ENCODE measurements at places on chromosomes 2 and 18. TPM values are rescaled to one million over a fixed set of nuclear protein-coding genes. Genes with fewer than 3 reads are reported as not detected.

DNA sequence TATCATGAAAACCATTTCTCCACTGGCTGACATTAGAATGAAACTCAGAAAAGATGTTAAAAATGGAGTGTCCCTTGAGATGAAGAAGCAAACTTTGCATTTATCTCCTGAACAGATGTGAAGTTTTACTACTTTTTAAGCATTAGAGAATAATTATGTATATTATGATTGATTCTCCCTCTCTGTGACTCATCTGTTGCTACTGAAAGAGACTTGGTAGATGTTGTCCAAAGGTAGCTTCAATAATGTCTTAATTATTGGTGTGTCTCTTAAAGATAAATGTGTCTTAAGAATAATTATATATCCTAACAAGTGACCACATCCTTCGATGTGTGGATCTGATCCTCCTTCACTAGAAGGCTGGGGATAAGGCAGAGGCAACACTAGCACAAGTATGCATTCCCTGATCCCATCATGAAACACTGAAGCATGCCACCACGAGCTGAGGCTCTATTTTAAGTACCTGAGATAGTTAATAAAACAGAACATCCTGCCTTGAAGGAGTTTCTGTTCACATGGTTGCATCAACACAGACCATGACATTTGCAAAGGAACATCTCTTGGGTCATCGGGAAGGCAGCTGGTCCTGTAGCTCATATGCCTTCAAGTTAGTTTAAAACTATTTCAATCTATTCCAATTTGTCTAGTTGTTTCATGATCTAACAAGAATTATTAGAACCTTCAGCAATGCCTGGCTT is 15.5 kb downstream of the RND3 start:
- no peak for ATAC-seq

- no peak for ATAC-seq
Observed at GRCh38 chr18:55419947-55420664, 167.9 kb downstream of the TCF4 start.

- ATAC-seq: no peak
Observed at GRCh38 chr2:187580462-187581124, 26.4 kb upstream of the TFPI start.

DNA sequence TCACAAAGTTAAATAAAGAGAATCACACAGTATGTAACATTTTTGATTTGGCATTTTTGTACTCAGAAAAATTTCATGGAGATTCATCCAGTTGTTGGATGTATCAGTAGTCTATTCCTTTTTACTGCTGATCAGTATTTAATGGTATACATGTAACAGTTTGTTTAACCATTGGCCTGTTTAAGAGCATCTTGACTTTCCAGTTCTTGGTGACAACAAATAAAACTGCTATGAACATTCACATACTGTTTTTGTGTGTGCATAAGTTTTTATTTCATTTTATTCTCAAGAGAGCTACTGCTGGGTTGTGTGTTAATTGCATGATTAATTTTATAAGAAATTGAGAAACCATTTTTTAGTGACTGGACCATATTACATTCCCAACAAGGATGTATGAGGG is 694.5 kb upstream of the RAB6C start:
- no peak for ATAC-seq

DNA sequence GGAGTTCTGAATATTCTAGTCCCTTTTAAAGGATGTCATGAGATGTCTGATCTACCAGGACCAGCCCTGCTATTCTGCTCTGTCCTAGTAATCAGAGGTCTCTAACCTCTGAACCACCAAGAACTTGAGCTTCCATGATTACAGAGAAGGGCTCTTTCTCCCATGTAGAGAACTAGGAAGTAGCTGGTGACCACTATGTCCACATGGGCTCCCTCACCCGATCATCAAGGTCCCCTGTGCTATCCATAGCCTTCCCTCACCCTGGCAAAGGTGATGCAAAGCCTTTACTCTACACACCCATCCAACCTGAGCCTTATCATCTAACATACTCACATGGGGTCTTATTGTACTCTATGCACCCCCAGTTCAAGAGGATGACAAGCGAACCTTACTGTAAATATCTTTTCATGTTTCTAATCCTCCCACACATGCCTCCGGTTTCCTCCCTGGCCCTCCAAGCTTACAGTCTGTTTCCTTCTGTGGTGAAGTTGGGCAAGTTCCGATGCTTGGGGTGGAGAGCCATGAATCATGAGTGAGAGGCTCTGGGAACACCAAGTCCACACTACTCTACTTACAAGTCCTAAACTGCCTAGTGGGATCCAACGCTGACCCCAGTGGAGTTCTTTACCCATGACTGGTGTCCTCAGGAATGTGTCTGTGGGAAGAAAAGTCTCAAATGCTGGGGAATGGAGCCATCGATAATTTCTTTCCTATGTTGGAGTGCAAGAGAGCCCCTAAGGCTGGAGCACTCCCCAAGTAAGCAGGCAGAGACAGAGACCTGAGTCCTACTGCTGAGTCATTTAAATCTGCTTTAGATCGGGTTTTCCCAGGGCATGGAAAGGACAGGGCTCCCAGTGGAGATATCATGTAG is 73.3 kb upstream of the KLF7 start:
- ATAC-seq: peak; percentile 16

- no peak for ATAC-seq
Observed at GRCh38 chr2:128412181-128412871, 93.7 kb upstream of the HS6ST1 start.

- ATAC-seq: no peak
Observed at GRCh38 chr18:54931152-54931551, 28.1 kb downstream of the CCDC68 start.

DNA sequence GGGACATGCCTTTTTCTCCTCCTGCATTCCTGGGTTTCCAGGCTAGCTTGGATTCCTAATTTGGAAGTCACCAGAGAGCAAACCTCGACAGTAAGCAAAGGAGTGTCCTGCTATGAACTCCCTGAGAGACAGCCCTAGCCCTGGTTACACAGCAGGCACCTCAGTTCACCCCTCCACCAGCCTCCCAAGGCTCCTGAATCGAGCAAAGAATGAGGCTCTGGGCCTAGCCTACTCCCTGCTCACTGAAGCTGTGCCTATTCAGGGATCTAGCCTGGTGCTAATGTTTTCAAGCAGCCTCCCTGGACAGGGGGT is 66.7 kb upstream of the RMDN2 start:
- ATAC-seq: no peak

GRCh38 chr2:2542966-2543611 is 212.0 kb upstream of the MYT1L start:
- no peak for ATAC-seq

DNA sequence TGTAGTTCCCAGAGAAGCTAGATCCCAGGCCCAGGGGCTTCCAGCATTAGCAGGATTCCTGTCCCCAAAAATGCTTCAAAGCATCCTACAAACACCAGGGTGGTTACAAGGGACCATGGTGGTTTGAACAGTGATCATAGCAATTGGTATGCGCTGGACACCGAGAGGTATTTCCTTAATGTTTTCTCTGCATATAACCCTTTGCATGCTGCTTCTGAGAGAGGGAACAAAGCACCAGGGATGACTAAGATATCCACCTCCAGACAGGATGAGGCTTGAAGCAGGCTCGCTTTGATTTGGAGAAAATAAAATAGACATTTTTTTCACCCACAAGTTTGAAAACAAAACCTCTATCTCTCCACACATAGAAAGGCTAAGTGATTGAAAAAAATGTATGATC is 50.5 kb upstream of the TSPYL6 start:
- no peak for ATAC-seq

GRCh38 chr2:11870064-11870463 is 123.6 kb downstream of the LPIN1 start:
- no peak for ATAC-seq

DNA sequence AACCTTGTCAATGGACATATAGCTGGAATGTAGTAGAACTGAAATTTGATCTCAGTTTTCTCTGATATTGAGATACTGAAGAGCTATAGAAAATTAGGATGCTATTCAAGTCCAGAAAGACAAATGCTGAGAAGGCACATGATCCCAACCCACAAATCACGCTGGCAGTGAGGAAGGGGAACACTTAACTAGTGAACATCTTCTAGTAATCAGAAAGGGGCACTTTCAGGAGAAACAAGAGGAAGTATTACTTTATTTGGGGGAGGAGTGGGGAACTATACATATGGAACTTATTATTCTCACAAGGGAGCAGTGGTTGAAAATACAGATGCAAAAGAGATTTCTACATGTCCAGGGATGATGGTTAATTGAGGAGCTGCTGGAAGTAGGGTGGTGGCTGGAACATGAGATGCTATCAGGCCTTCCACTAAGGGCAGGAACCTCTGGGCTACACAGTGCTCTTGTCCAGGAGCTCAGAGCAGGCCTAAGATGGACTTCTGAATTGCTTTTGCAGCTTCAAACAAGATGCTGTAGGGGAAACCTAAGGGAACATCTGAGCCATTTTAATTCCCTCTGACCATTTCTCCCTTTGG is 79.3 kb downstream of the TGFA start:
- ATAC-seq: no peak

- no peak for ATAC-seq
Observed at GRCh38 chr18:67589325-67589724, 72.8 kb upstream of the DSEL start.

- ATAC-seq: no peak
Observed at GRCh38 chr18:2293109-2293839, 278.0 kb downstream of the METTL4 start.

DNA sequence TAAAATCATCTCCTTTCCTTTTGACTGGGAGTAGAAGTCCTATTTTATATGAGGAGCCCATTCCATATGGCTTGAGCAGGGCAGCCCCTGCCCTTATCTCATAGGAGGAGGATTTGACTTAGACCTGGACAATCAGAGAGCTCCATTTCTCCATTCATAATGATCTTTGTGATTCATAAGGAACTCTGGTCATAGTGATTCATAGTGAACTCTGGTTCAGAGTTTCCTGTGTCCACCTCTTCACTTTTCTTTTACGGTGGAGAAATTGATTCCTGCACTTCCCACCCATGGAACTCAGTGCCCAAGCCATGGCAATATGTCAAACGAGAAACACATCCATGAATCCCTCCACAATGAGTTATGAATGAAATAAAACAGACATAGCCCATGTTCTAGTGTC is 12.8 kb upstream of the MYO3B start:
- ATAC-seq: peak; percentile 38

- no peak for ATAC-seq
Observed at GRCh38 chr2:9772999-9773902, 70.0 kb upstream of the TAF1B start.

The SALL3 gene
- not detected for total RNA-seq

The TRIB2 gene
- 17.3 TPM for total RNA-seq

GRCh38 chr2:202270487-202270886 is 4.9 kb downstream of the NOP58 start:
- ATAC-seq: no peak

The ZEB2 gene
- 27.6 TPM for total RNA-seq

- ATAC-seq: no peak
Observed at GRCh38 chr2:218645126-218645525, 14.3 kb downstream of the ZNF142 start.

The PID1 gene
- total RNA-seq: not detected

The CHST10 gene
- 9.9 TPM for total RNA-seq

The LIMS4 gene
- total RNA-seq: 2.9 TPM

- no peak for ATAC-seq
Observed at GRCh38 chr2:144972676-144973075, 452.8 kb upstream of the ZEB2 start.

DNA sequence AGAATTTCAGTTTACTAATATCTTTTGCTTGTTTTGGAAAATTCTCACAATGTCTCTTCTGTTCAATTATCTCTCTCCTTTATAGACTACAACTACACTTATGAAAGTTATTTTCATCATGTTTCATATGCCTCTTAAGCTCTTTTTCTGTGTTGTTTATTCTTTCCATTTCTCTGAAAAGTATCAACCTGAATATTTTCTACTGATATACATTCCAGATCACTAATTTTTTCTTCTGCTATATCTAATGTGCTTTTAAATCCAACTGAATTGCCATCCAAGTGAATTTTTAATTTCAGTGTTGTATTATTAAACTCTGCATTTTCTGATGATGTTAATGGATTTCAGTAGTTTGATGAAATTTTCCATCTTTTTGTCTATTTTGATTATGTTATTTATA is 301.3 kb downstream of the HRH4 start:
- ATAC-seq: no peak

DNA sequence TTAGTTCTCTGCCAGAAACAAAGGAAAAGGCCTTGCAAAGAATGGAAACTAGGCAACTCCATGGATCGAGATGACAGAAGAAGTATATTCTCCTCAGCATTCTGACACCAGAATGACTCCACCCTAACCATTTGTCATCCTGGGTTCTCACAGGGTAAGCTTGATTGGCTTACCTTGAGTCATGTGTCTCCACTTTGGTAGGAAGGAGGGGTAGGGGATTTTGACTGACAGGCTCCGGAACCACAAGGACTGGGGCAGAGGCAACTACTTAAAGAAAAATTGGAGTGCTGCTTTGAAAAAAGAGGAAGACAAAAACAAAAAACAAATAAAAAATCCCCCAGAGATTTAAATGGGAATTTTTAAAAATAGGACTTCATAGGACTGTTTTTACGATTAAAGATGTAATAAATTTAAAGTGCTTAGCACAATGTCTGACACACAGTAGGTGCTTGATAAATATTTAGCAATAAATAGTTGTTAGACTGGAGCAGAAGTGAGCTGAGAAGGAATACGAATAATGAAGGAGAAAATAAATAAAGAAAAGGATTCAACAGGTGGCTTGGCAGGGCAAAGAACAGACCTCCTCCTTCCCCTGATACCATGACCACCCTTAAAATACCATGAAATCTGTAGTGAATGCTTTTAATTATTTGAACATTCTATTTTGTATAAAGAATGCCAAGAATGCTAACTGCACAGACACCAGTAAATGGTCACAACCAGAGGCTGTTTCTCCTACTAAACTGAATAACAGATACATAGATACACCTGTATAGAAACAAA is 230.2 kb downstream of the CDCA7 start:
- ATAC-seq: no peak

The PRSS56 gene
- total RNA-seq: not detected

GRCh38 chr2:143815082-143815481 is 685.9 kb downstream of the ARHGAP15 start:
- no peak for ATAC-seq

DNA sequence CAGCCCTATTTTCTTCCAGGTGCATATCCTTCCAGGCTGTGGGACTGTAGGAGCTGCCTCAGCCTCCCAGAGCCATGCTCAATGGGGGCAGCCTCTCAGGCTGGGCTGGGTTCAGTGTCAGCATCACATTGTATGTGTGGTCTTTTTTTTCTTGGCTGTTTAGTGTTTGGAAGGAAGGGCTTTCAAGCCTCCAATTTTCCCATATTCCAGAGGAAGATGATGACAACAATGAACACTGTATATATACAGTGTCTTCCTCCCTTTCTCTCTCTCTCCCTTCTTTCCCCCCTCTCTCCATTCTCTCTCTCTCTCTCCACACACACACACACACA is 326.4 kb downstream of the DYSF start:
- no peak for ATAC-seq

DNA sequence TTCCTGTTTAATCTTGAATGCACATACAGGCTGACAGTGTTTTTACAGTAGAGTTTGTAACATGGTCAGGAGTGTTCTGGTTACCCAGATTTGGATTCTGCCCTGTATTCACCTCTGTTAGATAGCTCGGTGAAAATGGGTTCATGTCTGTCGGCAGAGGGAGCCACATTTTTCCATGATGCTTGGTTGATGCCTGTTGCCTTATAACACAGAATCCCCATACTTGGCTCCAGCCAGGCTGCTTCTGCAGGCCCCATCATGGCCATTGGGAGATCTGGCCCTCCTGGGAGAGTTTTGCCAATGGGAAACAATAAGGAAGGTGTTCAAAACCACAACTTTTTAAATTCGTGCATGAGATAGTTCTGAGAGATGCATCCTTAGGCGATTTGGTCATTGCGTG is 78.1 kb downstream of the WDSUB1 start:
- ATAC-seq: no peak

The HJURP gene
- total RNA-seq: 147 TPM
